ENCODE measurements at places on chromosomes 3 and 15.

- DNase-seq: no peak
These were observed 37.7 kb downstream of the MCCC1 start for GRCh38 chr3:183061391-183062172.

DNA sequence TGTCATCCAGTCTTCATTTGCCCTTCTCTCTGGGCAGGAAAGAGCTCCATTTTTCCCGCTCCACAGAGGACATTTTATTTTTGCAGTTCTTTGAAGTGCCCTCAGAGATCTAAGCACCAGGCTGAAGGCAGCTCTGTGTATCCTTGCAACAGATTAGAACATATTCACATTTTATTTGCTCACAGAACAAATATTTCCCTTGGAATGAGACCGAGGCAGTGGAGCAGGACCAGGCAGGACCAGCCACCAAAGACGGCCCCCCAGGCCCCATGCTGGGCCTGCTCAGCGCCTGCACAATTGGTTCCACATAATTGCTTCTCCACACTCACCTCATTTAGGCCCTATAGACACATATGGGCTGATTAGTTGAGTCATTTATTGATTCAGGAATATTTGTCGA lies 15.7 kb upstream of the ETV5 start:
- peak; percentile 30 for DNase-seq

DNA sequence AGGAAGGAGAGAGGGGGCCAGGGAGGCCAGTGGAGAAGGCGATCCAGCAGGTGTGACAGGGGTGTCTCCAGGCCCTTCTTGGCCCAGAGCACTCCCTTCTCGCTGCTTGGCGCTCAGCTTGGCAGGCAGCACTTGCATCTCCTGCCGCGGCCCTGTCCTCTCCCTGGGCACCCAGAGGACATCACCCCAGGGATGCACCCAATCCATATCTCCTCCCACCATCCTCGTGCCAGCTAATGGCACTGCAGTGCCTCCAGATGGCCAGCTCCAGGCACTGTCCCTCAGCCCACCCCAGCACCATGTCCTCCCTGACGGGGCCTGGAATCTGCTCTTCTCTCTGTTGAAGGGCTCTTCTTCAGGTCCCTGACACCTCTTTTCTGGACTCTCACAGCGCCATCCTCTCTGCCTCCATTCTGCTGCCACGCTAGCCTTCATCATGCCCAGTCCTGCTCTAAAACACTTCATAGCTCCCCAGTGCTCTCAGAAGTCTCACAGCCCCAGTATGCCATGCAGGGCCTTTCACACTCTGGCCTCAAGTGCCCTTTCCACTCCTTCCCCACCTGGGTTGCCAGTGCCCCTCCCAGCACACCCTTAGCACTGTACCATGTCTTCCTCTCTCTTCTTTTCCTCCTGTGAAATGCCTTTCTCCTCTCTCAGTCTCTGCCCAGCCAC lies 106.8 kb upstream of the SLC6A11 start:
- peak; percentile 12 for DNase-seq

DNA sequence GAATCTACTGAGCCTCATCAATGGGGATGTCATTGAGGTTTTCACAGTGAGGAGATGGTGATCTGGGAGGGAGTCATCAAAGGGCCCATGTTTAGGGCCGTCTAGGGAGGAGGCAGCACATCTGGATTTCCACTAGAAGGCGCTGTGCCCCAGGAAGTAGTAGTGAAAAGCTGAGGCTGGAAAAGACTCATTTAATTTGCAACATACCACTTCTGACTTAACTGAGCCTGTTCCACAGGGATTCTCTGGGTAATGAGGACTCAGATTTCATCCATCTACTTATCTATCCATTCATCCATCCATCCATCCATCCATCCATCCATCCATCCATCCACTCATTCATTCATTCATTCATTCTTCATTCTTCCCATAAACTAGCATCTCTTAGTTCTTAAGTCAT lies 17.4 kb upstream of the SHF start:
- DNase-seq: peak; percentile 22

GRCh38 chr3:130354430-130354829 lies 9.0 kb downstream of the COL6A5 start:
- DNase-seq: no peak

- DNase-seq: peak; percentile 95
These were observed 12.8 kb upstream of the SH3BP5 start for GRCh38 chr3:15345066-15345607.

DNA sequence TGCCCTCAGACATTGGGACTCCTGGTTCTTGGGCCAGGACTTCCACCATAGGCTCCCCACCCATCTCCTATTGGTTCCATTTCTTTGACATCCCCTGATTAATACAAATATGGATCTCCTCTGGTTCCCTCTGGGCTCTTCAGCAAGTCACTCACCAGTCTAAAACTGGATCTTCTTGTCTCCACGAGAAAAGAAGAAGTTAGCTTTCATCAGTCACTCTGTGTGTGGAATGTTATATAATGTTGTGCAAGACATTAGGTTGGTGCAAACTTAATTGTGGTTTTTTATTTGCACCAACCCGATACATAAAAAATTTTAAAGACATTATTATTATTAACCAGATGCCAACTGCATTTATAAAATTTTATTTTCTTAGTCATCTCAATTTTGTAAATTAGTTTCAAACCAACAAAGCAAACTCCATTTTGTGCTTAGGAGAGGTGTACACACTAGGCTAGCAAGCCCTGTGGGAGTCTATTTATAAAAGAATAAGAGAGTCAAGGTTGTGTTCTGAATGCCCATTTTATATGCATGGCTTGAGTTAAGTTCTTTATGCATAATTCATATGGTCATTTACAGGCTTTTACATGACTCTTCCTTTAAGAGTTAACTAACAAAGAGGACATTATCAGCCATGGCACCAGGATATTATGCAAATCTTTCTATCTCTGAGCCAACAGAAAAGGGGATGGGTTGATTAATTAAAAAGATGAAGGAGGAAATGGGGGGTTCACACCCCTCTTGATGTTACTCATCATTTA lies 35.1 kb upstream of the IL12A start:
- DNase-seq: no peak

DNA sequence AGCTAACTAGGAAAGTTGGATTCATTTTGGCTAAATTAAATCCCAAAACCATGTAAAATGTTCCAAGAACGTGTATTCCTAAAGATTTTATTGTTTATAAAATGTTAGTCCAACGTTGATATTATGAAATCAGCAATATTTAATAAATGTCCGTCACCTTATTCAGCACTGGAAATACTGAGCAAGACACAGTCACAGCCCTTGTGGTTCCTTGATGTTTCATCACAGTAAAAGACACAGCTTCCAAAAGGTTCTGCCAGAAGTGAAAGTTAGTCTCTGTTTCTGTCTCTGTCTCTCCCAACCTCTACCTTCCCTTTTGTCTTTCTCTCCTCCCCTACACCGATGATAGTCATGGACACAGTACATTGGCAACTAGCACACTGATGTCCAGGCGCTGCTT lies 82.2 kb upstream of the BOC start:
- no peak for DNase-seq

DNA sequence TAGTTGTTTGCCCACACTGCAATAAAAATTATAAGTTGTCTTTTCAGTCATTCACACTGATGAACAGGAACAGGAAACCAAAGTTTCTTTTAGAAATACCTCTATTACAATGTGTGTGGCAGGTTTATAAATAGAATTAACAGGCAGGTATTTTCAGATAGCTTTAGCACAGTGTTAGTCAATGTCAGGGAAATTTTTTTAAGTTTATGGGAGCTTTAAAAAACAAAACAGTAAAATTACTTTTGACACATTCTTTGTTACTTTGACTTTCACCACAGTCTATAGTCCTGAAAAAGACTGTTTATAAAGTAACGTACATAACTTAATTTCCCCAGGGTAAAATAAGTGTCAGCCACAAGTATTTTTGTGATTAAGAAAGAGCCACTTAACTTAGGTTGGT lies 38.1 kb downstream of the SERPINI1 start:
- DNase-seq: no peak

GRCh38 chr3:15315003-15315402 lies 17.4 kb downstream of the SH3BP5 start:
- DNase-seq: no peak

DNA sequence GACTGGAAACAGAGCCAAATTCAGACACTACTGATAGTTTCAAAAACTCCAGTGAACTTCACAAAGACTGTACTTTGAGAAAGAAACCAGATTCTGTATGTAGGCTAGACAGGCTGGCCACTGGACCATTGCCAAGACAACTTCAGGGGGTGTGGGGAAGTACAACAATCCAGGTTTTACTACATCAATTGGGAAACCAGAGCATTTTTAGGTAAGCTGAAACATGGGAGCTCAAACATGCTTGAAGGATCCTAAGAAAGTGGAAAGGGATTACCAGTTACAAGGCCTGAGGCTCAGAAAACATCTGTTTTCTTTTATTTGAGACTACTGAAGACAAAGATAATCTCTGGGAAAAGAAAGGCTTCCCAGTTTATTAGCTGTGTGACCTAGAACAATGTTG lies 26.9 kb upstream of the ZNF280D start:
- DNase-seq: no peak

DNA sequence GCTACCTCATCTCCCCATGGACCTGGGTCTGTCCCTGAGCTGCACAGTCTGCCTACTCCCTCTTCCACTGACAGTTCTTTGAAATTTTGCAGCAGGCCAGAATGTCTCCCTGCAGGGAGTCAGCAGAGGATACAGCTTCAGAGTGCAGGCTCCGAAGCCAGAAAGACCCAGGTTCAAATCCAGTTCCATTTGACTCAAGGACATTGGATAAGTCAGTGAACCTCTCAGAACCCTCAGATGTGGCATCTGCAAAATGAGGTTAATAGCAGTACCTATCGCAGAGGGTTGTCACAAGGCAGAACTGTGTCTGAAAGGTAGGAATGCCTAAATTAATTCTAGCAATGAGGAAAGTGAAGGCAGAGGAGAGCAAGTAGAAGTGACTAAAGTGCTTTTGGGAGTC lies 244.4 kb upstream of the TRIM42 start:
- DNase-seq: no peak

DNA sequence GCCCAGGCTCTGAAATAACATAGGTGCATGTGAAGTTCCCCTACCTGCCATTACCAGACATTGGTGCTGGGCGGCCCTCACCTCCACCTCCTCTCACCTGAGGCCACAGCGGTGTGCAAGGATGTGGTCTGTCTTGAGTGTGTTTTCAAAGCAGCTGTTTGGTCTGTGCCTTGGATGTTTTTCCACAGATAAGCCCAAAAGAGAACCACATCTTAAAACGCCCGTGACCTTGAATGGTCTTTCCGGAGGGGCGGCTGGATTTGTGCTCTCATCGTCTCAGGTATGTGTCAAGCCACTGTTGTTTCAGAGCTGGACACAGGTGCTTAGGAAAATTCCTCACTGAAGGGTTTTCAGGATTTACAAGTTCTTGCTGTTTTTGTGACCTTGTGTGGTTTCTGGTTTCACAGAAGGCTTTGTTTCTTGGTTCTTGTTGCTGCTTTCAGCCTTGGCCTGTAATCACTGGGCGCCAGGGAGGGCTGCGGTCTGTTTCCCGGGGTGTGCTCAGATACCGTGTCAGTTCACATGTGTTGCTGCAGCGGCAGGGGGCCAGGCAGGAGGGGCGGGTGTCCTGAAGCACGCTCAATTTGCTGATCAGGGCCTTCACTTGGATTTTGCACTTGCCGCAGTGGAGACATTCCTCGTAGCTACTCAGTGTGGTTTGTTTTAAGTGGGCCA lies 128.4 kb downstream of the IGF1R start:
- no peak for DNase-seq

DNA sequence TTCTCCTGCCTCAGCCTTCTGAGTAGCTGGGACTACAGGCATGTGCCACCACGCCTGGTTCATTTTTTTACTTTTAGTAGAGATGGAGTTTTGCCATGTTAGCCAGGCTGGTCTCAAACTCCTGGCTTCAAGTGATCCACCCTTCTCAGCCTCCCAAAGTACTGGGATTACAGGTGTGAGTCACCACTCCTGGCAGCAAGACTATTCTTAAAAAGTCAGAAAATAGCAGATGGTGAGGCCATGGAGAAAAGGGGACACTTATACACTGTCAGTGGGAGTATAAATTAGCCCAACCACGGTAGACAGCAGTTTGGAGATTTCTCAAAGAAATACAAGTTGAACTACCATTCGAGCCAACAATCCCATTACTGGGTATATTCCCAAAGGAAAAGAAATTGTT lies 603.3 kb upstream of the TBL1XR1 start:
- DNase-seq: no peak

GRCh38 chr3:139439278-139439677 lies 37.0 kb downstream of the RBP2 start:
- no peak for DNase-seq

DNA sequence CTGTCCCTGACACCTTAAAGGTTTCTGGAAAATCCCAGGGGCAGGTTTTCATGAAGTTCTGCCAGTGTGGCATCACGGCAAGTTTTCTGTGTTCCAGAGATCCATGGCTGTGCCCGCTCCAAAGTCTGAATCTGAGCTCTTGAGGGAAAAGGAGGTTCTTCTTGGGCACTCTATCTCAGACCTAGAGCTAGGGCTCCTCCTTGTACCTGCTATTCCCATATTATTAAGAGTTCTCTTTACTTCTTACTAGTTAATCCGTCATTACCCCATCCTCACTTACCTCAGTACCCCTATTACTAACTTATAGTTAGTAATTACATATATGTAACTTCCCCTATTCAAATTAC lies 5.9 kb upstream of the TRA2B start:
- no peak for DNase-seq

DNA sequence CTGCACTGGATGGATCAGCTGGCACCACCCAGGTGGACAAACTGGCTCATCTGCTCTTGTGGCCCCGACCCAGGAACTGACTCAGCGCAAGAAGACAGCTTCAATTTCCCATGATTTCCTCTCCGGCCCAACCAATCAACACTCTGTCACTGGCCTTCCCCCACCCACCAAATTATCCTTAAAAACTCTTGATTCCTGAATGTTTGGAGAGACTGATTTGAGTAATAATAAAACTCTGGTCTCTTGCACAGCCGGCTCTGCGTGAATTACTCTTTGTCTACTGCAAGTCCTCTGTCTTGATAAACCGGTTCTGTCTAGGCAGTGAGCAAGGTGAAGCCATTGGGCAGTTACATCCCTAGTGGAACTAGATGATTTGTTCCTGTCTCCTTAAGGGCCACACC lies 16.1 kb downstream of the BDH1 start:
- DNase-seq: no peak

GRCh38 chr3:153028381-153028780 lies 133.6 kb upstream of the RAP2B start:
- DNase-seq: no peak

- peak; percentile 2 for DNase-seq
These were observed 63.5 kb downstream of the OTOL1 start for GRCh38 chr3:161560008-161560637.
